Lower lobe of right lung (tissue), 2 donors: ENCODE measurements at places on chromosomes 4 and X. TPM values are rescaled to one million over a fixed set of nuclear protein-coding genes. Genes with fewer than 3 reads are reported as not detected.
A peak's percentile ranks its signal among the peaks of the same experiment; 100 is the strongest.

CFP gene
- 24.8 TPM for total RNA-seq

SULT1B1 gene
- 10.9 TPM for total RNA-seq

GRCh38 chrX:39427906-39428305 is 626.6 kb downstream of the MID1IP1 start:
- no peak for DNase-seq
- no peak overlapping the region for H3K4me3 ChIP-seq
- no peaks in the 10 kb centered on the region for H3K27me3 ChIP-seq
- H3K36me3 ChIP-seq, result no peaks in the 10 kb centered on the region
- H3K27ac ChIP-seq, result no peak overlapping the region
- peaks cover 9% of the 10 kb centered on the region for H3K4me1 ChIP-seq

DNA sequence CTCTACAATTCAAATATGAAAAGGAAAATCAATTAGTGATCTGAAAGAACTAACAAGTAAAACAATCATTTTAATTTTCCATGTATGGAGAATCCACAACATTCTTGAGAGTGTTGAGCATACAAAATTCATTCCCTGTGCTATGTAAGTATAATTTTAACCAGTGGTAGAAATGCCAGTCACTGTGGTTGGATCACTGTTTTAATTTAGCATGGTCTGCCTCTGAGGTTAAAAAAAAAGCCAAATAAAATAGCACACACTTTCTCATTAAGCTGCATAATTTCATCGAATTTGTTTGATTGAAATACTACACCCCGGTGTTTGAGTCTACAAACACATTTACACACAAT is 185.5 kb upstream of the STS start:
- no peaks in the 10 kb centered on the region for H3K27me3 ChIP-seq
- no peaks in the 10 kb centered on the region for H3K4me1 ChIP-seq
- DNase-seq, result no peak

DNA sequence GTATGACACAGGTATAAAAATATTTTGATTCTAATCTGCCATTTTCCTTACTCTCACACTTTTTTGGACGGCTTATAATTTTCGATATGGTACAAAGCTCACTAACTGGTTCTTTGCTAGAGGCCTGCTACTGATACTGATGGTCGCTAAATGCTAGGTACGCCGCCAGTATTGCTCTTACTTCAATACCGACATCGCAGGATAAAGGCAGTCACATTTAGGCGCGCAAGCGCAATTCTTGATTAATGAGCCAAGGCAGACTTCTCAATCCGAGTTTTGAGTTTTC is 557 bp upstream of the USP38 start:
- peak overlapping the region; percentile 92 for H3K27ac ChIP-seq
- no peak for DNase-seq
- H3K36me3 ChIP-seq, result peaks cover 12% of the 10 kb centered on the region
- peaks cover 29% of the 10 kb centered on the region for H3K4me1 ChIP-seq

DNA sequence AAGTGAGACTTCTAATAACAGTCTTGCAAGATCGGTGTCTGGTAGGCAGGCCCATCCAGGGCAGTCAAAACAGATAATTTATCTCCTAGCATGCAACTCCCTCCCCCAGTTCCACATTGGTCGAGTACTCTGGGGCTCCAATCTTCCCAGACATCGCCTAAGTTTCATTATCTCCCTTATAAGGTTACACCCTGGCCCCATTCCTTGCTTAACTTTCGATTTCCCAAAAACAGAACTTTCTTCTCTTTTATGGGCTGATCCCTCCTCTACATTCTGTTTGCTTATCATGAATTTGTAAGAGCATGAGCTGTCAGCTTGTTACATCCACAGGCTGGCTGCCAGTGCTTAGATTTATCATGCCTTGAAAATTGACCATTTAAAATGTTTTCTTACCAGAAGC is 471.3 kb downstream of the TECRL start:
- H3K4me1 ChIP-seq, result no peaks in the 10 kb centered on the region
- no peak for DNase-seq
- peak overlapping the region; percentile 1 for H3K27ac ChIP-seq

- no peaks in the 10 kb centered on the region for H3K27me3 ChIP-seq
- H3K4me3 ChIP-seq, result no peak overlapping the region
- DNase-seq, result no peak
- H3K36me3 ChIP-seq, result no peaks in the 10 kb centered on the region
Measured at GRCh38 chrX:7709845-7710244, 133.1 kb upstream of the VCX start.
